PC-9 (cell line): ENCODE measurements at places on chromosomes 16 and 17. TPM values are rescaled to one million over a fixed set of nuclear protein-coding genes. Genes with fewer than 3 reads are reported as not detected.

Gene CSH2
- total RNA-seq, result not detected in 2 replicates

- no peaks in the 10 kb centered on the region for H3K27me3 ChIP-seq
- peaks cover 38% of the 10 kb centered on the region for H3K4me1 ChIP-seq
- DNase-seq, result no peak
- no peak overlapping the region for H3K27ac ChIP-seq
- H3K4me3 ChIP-seq, result no peak overlapping the region
Observed at GRCh38 chr17:75850928-75851692, 4.0 kb downstream of the WBP2 start.

Gene PYDC1
- total RNA-seq, result not detected in 2 replicates

Gene EPX
- not detected in 2 replicates for total RNA-seq

- no peaks in the 10 kb centered on the region for H3K36me3 ChIP-seq
- H3K4me1 ChIP-seq, result no peaks in the 10 kb centered on the region
- no peak overlapping the region for H3K27ac ChIP-seq
- H3K4me3 ChIP-seq, result no peak overlapping the region
Observed at GRCh38 chr16:8663192-8664089, 11.0 kb upstream of the ABAT start.

DNA sequence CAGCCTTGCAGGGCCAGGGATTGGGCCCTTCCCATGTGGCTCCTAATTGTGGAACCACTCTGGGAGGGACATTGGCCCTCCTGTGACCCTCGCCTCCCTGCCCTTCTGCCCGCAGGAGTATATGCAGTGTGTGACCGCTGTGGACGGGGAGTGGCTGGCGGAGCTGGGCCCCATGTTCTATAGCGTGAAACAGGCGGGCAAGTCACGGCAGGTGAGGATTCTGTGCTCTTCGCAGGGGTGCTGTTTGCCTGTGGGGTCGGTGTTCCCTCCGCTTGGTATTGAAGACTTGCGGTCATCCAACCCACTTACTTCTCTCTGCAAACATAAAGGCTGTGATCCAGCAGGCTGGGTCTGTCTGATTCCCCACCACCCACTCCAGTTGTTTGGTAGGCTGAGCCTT, 15.7 kb downstream of the DHX38 start:
- no peak overlapping the region for H3K27ac ChIP-seq
- no peaks in the 10 kb centered on the region for H3K4me1 ChIP-seq
- H3K4me3 ChIP-seq, result no peak overlapping the region
- no peak for DNase-seq

DNA sequence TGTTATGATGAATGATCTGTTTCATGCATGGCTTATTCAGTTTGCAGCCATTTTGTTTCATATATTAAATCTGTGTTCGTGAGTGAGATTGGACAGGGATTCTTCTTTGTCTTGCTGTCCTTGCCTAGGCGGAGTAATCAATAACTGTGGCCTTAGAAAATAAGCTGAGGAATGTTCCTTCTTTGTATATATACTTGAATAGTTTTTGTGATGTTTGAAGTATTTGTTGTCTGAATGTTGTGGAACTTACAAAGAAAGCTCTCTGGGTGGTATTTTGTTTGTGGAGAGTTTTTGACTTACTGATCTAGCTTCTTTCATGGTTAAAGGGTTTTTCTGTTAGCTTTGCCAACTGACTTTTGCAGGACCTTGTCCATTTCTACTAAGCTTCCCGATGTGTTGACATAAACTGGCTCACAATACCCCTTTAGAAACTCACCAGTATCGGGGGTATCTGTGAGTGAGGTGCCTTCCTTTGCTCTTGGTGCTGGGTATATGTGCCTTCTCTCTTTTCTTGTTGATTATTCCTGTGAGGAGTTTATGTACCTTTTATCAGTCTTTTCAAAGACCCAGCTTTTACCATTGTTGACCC, 166.2 kb downstream of the RPTOR start:
- no peaks in the 10 kb centered on the region for H3K27me3 ChIP-seq
- H3K36me3 ChIP-seq, result no peaks in the 10 kb centered on the region
